ENCODE measurements at places on chromosomes 12 and 14.

DNA sequence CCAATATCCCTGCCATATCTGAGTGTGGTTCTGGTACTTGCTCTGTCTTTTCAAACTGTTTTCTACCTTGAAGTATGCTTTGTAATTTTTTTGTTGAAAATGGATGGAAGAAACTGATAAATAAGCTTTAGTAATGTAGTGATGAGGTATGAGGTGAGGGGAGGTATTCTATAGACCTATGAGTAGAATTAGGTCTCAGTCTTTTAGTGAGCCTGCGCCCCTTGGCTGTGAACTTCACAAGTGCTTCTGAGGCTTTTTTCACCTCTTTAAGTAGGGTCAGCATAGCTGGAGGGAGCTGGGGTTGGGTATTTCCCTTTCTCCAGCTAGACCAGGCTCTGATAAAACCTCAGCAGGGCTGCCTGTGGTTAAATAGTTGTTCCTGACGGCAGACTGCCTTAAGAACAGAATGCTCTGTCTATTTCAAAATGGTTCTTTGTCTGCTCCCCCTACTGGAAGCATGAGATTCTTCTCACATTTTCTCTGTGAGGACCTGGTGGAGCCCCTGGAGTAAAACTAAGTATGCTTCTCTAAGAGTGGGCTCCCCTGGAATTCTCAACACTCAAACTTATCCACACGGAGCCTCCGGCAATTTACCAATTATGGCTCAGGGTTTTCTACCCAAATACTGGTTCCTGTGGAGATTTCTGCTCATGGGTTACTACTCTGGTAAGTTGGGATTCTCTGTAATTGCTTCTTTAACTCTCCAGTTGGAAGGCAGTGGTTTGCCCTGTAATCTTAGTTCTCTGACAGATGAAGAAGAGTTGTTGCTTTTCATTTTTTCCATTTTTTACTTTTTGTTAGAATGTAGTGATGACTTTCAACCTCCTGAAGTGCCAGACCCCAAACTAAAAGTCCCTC is 13.1 kb downstream of the KRT5 start:
- peaks cover 35% of the 10 kb centered on the region for H3K27me3 ChIP-seq
- no peak overlapping the region for H3K27ac ChIP-seq
- H3K4me1 ChIP-seq: no peaks in the 10 kb centered on the region
- H3K36me3 ChIP-seq: no peaks in the 10 kb centered on the region

- H3K4me1 ChIP-seq: peaks cover 16% of the 10 kb centered on the region
- H3K27me3 ChIP-seq: no peaks in the 10 kb centered on the region
Measured at GRCh38 chr12:92324849-92325500, 179.3 kb upstream of the BTG1 start.

GRCh38 chr12:57237596-57237931 is 8.1 kb downstream of the SHMT2 start:
- peaks cover 22% of the 10 kb centered on the region for H3K36me3 ChIP-seq
- peak overlapping the region; percentile 41 for H3K4me3 ChIP-seq
- H3K4me1 ChIP-seq: peaks cover 68% of the 10 kb centered on the region

DNA sequence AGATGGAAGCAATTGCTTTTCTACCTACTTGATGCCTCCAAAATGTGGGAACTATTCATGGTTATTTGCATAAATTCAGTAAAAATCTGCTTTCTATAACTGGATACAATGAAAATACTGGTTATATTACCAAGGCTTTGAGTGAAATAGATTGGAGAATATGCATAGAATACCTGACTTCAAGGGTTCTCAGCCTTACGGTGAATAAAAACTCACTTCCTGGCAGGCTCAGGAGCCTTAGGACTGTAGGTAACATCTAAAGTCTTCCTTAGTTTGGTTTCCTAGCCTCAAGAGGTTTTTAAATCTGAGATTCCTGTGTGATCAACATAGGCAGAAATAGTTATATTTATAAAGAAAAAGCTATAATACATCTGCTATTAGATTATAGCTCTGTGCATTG is 158.6 kb downstream of the SLC41A2 start:
- H3K36me3 ChIP-seq: no peaks in the 10 kb centered on the region
- no peaks in the 10 kb centered on the region for H3K27me3 ChIP-seq
- no peak for DNase-seq

- peaks cover 4% of the 10 kb centered on the region for H3K27me3 ChIP-seq
- no peaks in the 10 kb centered on the region for H3K36me3 ChIP-seq
- no peak overlapping the region for H3K27ac ChIP-seq
Measured at GRCh38 chr14:37843954-37844607, 248.7 kb downstream of the TTC6 start.

All from activated naive CD8-positive, alpha-beta T cell treated with anti-CD3 and anti-CD28 coated beads, Interleukin-2, amount 50 U/mL, for 24 hours (primary cell).